Activated gamma-delta T cell (primary cell): ENCODE measurements at places on chromosomes 7 and 10.

- no peak for DNase-seq
These were observed 69.1 kb downstream of the MEST start for GRCh38 chr7:130560972-130561371.

DNA sequence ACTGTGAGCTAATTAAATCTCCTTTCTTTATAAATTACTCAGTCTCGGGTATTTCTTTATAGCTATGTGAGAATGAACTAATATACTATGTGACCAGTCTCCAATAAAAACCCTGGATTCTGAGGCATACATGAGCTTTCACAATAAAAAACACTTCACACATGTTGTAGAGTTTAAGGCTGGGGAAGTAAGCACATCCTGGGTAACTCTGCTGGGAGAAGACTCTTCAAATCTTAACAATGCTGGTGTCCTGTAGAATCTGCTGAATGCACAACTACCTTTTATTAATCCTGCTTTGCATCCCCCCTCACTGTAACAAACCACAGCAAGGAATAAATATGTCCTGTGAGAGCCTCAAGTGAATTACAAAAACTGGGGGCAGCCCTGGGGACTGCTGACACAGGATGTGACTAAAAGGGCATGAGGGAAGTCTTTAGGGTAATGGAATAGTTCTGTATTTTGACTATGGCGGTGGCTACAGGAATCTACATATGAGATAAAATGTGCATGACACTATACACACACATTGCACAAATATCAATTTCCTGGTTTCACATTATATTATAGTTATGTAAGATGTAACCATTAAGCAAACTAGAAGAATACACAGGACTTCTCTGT is 45.1 kb upstream of the KCTD7 start:
- DNase-seq = no peak

DNA sequence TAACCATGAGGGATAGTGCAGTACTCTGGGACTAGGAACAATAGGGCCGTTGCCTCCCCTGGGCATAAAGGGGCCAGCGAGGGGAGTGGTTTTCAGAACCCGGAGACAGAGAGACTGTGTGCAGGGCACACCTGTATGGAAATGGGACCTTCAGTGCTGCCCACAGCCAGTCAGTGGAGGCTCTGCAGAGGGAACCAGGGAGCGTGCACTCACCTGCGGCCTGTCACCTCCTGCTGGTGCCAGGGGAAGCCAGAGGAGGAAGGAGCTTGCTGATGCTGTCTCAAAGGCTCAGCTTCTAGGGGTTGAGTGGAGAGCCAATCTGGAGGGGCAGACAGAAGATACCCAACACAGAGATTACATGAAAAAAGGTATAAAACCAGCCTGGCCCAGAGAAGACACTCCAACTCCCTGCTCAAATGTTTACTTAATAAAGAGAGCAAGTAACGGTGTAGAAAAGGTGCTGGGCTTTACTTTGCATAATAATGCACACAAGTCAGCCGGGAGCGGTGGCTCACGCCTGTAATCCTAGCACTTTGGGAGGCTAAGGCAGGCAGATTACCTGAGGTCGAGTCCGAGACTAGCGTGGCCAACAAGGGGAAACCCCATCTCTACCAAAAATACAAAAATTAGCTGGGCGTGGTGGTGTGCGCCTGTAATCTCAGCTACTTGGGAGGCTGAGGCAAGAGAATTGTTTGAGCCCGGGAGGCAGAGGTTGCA is 35.5 kb upstream of the WAPL start:
- DNase-seq = no peak

GRCh38 chr10:61939902-61940301 is 38.4 kb downstream of the ARID5B start:
- DNase-seq = no peak

GRCh38 chr10:132146271-132146671 is 40.5 kb upstream of the DPYSL4 start:
- no peak for DNase-seq

DNA sequence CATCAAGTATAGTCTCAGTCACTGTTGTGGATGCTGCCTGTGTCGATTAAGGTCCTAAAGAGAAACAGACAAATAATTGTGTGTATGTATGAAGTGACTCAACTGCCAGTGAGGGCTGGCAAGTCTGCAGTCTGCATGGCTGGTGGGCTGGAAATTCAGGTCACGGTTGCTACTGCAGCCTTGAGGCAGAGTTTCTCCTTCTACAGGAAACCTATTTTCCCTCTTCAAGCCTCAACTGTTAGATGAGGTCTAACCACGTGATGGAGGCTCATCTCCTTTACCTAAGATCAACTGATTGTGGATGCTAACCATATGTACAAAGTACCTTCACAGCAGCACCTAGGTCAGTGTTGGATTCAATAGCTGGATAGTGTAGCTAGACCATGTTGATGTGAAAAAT is 29.9 kb downstream of the MBL2 start:
- no peak for DNase-seq

- peak; percentile 39 for DNase-seq
These were observed 1.6 kb upstream of the ORAI2 start for GRCh38 chr7:102431617-102432298.

DNA sequence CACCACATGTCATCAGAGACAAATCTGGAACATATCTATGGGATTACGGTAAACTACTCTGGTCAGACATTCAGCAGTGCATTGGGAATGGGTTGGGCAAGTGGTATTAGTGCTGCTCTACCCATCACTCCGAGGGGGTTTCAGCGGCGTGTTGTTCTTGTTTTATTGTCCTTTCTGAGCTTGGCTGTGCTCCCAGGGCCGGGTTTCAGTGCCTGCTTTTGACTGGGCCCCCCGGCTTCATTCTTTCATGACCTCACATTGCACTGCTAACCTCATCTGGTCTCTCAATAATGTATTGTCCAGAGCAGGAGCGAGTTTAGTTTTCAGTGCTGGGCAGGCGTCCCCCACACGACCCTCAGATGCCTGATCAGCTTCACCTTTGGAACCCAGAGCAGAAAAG is 364.6 kb downstream of the PAXIP1 start:
- DNase-seq = no peak

- DNase-seq = no peak
These were observed at the start of gene IFIT2 for GRCh38 chr10:89301721-89302445. TSS of gene IFIT2 (plus strand) at chr10:89302046. CDS start at chr10:89302124, 78 bp downstream.

- DNase-seq = no peak
These were observed 2.1 kb downstream of the ETV1 start for GRCh38 chr7:13987395-13987794.

- DNase-seq = no peak
These were observed 61.1 kb downstream of the WDFY4 start for GRCh38 chr10:48745662-48746245.

DNA sequence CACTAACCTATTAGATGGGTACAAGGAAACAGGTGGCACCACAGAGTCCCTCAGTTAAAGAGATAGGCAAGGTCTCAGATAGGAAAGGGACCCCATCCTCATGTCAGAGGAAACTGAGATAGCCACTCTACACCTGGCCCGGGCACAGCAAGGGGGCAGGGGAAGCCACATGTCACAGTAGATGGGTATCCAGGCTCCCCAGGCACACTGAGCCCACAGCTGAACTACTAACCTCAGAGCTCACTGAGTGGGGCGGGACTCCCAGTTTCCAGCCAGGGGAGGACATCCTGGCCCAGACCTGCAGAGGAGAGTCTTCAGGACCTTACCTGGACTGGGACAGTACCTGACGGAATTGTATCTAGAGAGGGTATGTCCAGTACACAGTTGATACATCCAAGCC is 3.7 kb upstream of the CDHR1 start:
- DNase-seq = no peak

DNA sequence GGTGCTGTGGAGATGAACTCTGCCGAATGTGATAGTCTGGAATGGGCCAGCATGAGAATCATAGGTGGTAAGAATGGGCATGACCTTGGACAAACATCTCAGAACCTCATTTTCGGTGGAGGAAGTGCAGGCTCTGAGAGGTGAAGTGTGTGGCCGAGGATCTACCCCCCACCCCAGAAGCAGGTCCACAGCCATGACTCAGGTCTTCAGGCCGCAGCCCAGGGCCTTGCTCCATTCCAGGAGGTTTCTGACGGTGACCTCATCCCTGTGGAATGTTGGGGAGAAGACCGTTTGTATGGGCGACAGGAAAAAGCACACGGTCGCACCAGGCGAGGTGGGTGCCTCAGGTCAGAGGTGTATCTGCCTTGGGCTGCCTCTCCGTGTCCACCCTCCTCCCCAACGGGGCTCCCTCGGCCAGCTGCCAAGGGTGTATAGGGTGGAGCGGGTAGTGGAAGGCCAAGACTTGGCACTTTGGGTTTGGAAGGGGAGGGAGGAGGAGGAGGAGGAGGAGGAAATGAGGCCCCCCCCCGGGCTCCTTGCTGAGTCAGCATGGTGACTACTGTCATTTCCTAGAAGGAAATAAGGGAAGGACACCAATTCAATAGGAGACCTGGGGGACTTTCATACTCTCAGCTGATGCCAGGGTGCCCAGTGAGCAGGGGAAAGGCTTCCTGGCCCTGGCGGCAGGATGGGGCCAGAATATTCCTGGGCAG is 168.0 kb upstream of the RHEB start:
- no peak for DNase-seq

- no peak for DNase-seq
These were observed 25.3 kb downstream of the GARIN1A start for GRCh38 chr7:128697302-128697905.

- DNase-seq = no peak
These were observed 237.4 kb downstream of the WDR11 start for GRCh38 chr10:121088524-121088923.

DNA sequence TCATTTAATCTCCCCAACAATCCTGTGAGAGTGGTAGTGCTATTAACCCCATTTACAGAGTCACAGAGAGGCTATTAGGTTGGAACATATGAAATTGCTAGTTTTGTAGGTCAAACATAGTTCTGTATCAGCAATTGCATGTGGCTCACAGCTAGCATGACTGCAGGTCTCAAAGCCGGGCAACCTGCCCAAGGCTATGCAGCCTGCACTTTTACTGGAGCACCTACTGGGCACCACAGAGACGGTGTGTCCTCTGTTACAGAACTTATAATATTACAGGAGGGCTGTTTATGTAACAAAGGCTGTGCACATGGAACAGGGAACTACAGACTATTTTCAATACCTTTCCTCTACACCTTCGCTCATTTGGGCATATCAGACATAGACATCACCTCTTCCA is 355.8 kb downstream of the RPS24 start:
- DNase-seq = no peak

- no peak for DNase-seq
These were observed 102.0 kb upstream of the CTBP2 start for GRCh38 chr10:125262409-125262808.

- DNase-seq = no peak
These were observed 8.5 kb downstream of the C10orf90 start for GRCh38 chr10:126661841-126662515.

DNA sequence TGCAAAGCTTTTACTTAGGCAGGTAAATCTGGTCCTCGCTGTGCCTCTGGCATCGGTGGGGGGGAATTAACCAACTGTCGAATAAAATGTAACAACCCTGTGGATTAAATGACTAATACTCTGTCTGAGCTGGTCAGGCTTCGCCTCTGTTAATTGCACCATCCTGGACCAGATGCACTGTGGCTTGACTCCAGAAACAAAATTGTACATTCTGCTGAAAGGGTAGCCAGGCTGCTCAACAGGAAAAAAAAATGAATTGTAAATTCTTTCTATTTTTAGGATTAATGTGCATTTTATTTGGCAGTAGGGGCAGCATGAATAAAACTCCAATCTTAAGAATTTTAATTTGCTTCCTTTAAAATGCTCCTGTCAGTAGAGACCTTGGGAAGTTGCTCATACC is 389.4 kb downstream of the SORCS1 start:
- DNase-seq = no peak
